Left lobe of liver (tissue), 2 donors: ENCODE measurements at places on chromosomes 12 and 14. TPM values are rescaled to one million over a fixed set of nuclear protein-coding genes. Genes with fewer than 3 reads are reported as not detected.

- no peak for DNase-seq
Measured at GRCh38 chr14:64825509-64825908, 54.2 kb downstream of the SPTB start.

GRCh38 chr14:76727384-76727783 lies 33.9 kb upstream of the VASH1 start:
- DNase-seq = no peak

- DNase-seq = peak; percentile 89
Measured at GRCh38 chr14:104872469-104873341, 7.6 kb downstream of the CEP170B start.

DNA sequence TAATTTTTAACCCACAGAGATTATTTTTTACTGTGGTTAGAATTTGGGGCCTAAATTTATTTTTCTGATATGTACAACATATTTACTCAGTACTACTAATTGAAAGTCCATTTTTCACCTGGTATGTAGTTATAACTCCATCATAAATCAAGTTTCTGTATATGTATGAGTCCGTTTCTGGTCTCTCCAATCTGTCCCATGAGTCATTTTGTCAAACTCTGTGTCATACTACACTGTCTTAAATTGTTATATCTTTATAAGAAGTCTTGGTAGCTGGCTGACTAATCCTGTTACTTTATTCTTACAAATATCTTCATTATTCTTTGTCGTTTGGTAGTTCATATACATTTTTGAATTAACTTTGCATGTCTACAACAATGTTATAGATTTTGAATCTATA lies 344.0 kb downstream of the PDZRN4 start:
- DNase-seq = no peak

DNA sequence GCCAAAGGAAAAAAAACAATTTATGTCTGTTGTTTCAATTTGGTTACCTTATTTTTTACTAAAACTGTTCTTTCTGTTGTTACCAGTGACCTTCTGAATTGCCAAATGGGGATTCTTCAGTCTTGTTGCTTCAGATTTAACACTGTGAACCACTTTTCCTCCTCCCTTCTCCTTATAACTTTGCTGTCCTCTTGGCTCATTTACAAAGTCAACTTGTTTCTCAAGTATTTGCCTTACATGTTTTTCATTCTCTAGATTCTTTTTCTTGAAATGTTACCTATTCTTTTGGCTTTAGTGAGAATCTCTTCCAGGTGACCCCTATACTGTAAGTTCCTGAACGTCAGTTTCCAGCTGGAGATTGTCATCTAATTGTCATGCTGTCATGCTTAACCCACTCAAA lies 19.4 kb downstream of the FUT8 start:
- no peak for DNase-seq

GRCh38 chr14:96385385-96385784 lies 6.5 kb upstream of the AK7 start:
- DNase-seq = no peak

DNA sequence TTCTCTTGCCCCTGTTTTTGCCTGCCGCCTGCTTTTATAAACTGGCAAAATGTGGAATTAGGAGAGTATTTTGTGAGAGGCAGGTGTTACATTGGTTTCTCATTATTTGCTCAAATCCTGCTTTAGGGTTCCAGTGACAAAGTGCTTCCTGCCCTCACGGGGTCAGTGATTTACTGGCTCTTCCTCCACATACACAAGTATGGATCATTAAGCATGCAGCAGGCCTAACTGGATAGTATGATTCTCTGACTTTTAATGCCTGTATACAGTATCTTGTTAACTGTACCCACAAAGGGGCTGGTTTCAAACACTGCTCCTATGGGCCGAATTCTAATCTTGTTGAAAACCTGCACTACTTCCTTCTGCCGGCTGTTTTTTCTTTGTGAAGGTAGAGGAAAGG lies 63.2 kb downstream of the PTCSC3 start:
- no peak for DNase-seq

GRCh38 chr14:64983439-64984310 lies 3.0 kb upstream of the FNTB start:
- DNase-seq = no peak

GRCh38 chr14:24456980-24457379 lies 14.4 kb upstream of the SDR39U1 start:
- DNase-seq = no peak

DNA sequence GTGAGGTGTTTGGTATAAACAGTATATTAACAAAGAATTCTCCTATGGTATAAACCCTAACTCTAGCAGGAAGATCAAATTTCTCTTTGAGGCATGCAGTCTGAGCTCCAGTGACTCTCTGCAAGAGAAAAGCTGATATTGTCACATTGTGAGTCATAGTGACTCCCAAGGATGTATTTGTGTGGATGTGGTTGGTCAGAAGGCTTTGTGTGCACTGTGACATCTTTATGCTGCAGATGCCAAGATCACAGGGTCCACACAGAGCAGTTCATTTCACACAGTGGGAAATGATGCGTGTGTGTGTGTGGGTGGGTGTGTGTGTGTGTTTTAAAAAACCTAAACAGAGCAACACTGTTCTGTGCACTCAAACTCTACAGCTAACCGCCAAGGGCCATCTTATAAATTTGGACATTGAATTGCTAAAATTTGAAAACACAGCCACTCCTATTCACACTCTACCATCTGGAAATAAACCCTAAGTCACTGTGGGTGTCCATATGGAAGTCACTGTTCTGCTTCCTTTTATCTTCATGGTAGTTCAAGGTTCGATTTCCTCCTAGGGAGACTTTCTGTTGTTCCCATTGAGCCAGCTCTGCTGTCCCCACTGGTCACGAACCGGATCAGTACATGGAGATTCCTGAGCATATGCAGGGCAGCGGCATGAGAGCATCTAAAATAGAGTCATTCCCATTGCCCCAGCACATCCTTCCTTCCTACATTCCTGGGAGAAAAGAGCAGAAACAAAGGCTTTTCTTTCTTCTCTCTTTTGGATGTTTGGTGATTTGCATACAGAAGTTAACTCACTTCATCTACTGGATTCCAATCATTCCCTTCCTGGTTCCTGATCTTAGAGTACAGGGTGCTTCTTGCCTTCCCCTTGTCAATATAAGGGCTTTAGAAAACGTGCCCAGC lies 727.6 kb downstream of the DIO2 start:
- DNase-seq = no peak

- DNase-seq = no peak
Measured at GRCh38 chr12:4267704-4268328, 5.7 kb upstream of the CCND2 start.

- DNase-seq = no peak
Measured at GRCh38 chr12:75975702-75976101, 55.9 kb downstream of the PHLDA1 start.

DNA sequence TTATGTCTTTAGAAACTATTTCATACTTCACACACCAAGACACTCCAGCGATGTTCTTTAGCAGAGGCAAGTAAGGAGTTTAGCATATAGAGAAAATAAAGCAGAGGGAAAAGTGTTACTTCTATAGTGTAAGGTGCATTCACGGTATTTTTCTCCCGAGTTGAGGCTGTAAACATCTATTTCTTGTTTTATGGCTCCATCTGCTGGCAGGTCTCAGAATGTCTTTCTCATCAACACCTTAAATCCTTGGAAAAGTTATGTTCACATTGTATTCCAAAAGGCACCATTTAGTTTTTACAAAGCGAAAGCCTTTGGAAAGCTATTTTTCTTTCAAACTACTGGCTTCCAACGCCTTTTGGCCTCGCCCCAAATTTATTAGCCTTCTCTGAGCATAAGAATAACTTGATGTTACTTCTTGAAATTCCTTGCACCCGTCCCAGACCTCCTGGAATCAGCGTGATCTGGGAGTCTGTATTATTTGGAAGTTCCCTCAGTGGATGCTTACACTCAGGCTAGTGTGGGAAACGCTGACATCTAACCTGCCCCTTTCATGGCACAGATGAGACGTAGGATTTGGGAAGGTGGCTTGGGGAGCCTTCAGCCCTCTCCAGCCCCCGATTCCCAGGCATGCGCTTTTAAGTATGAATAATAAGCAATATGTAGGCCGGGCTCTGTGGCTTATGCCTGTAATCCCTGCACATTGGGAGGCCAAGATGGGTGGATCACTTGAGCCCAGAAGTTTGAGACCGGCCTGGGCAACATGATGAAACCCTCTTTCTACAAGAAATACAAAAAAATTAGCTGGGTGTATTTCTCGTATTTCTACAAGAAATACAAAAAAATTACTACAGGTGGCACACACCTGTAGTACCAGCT lies 1.9 kb upstream of the PIWIL1 start:
- DNase-seq = no peak

- no peak for DNase-seq
Measured at GRCh38 chr12:72261885-72262284, 10.3 kb upstream of the TRHDE start.

- no peak for DNase-seq
Measured at GRCh38 chr12:11437966-11438365, 42.6 kb upstream of the PRB2 start.

- DNase-seq = no peak
Measured at GRCh38 chr12:123401753-123402683, 18.1 kb downstream of the KMT5A start.

GRCh38 chr12:4701395-4702190 lies 18.6 kb upstream of the GALNT8 start:
- no peak for DNase-seq

GRCh38 chr14:52263190-52263589 lies 4.3 kb upstream of the PTGDR start:
- no peak for DNase-seq

The PLEKHD1 gene
- not detected for total RNA-seq

The MEG3 gene
- 26.7 TPM for total RNA-seq

The CLEC4C gene
- not detected for total RNA-seq

The CAPS2 gene
- total RNA-seq = 4.1 TPM

The LMNTD1 gene
- not detected for total RNA-seq

The TBPL2 gene
- total RNA-seq = not detected

The EMP1 gene
- total RNA-seq = 11.6 TPM

The SLC5A8 gene
- not detected for total RNA-seq

The TAS2R30 gene
- 1.4 TPM for total RNA-seq

The TAS2R8 gene
- not detected for total RNA-seq
